ENCODE measurements at places on chromosomes 5 and 9. TPM values are rescaled to one million over a fixed set of nuclear protein-coding genes. Genes with fewer than 3 reads are reported as not detected.

DNA sequence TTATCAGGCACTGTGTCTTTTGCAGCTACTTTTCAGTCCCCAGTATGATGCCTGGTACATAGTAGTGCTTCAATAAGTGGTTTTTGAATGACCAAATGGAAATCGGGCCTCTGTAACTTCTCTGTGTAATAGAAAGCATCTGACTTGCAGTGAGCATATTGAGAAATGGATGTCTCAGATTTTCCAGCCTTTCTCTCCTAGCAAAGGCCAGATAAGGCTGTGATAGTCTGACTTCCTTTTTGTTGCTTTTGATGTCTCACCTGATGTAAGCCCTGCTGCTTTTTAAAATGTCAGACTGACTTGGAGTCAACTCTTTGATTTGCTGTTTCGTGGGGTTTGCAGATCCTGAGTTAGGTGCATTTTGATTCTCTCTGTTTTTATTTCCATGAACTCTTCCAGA, 590.0 kb upstream of the ZNF608 start:
- no peak overlapping the region for H3K4me3 ChIP-seq
- H3K27ac ChIP-seq: no peak overlapping the region
- no peaks in the 10 kb centered on the region for H3K36me3 ChIP-seq
- peaks cover 2% of the 10 kb centered on the region for H3K4me1 ChIP-seq
- no peak for DNase-seq

- H3K27ac ChIP-seq: no peak overlapping the region
- peaks cover 4% of the 10 kb centered on the region for H3K4me1 ChIP-seq
- no peak overlapping the region for H3K4me3 ChIP-seq
- no peak for DNase-seq
Observed at GRCh38 chr5:71830681-71831539, 111.8 kb downstream of the CARTPT start.

GRCh38 chr5:133859073-133859472, 109.4 kb downstream of the C5orf15 start:
- peak overlapping the region; percentile 59 for H3K27ac ChIP-seq
- H3K36me3 ChIP-seq: peaks cover 8% of the 10 kb centered on the region
- H3K27me3 ChIP-seq: no peaks in the 10 kb centered on the region
- peaks cover 18% of the 10 kb centered on the region for H3K4me1 ChIP-seq

- no peak overlapping the region for H3K27ac ChIP-seq
- no peak overlapping the region for H3K4me3 ChIP-seq
- no peaks in the 10 kb centered on the region for H3K36me3 ChIP-seq
- no peak for DNase-seq
Observed at GRCh38 chr5:122390154-122390553, 78.1 kb downstream of the SNCAIP start.

DNA sequence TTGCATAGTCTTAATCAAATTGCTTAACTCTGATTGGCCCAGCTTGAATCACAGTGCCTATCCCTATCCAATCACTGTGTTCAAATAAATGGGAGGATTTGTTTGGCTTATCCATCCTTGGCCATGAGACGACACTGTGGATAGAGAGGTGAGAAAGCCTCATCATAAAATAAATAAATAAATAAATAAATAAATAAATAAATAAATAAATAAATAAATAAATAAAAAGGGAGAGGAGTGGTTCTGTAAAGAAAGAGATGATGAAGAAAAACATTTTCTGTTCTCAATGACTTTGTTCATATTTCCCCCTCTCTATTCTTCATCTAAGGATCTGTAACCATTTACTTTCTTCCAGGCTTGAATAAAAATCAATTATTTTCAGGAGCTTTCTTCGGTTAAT, 74.7 kb downstream of the PTPRD start:
- H3K36me3 ChIP-seq: no peaks in the 10 kb centered on the region
- no peak for DNase-seq

GRCh38 chr5:154147666-154148065, 42.9 kb upstream of the GALNT10 start:
- no peaks in the 10 kb centered on the region for H3K36me3 ChIP-seq
- H3K4me1 ChIP-seq: no peaks in the 10 kb centered on the region
- no peak overlapping the region for H3K27ac ChIP-seq
- DNase-seq: no peak
- H3K4me3 ChIP-seq: no peak overlapping the region
- H3K27me3 ChIP-seq: peaks cover 8% of the 10 kb centered on the region

- H3K4me1 ChIP-seq: peaks cover 6% of the 10 kb centered on the region
- H3K36me3 ChIP-seq: no peaks in the 10 kb centered on the region
- DNase-seq: no peak
- no peak overlapping the region for H3K27ac ChIP-seq
- H3K27me3 ChIP-seq: peaks cover 4% of the 10 kb centered on the region
- no peak overlapping the region for H3K4me3 ChIP-seq
Observed at GRCh38 chr9:34501889-34502425, 20.8 kb downstream of the ENHO start.

DNA sequence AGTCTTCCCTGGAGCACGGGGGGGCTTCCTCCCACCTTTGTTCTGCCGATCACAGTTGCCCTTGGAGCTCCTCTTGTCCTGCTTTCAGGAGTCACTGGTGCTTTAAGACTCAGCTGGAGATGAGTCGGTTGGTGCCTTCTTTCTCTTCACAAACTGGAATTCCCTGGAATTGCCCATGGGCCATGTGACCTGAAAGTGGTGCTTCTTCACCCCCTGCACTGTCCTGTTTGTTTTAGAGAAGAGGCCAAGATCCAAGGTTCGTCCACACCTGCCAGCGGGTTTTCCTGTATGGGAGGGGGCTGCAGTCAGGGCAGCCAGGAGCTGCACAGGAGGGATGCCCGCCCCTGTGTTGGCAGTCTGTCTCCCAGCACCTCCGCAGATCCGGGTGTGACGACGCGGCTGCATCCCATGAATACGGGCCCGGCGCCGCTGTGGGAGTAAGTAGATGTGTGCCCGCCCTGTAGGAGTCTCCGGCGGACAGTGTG, 9.5 kb upstream of the MRPS2 start:
- no peak for DNase-seq
- H3K27ac ChIP-seq: no peak overlapping the region
- H3K4me1 ChIP-seq: no peaks in the 10 kb centered on the region
- peaks cover 6% of the 10 kb centered on the region for H3K27me3 ChIP-seq
- H3K36me3 ChIP-seq: no peaks in the 10 kb centered on the region

CDH6 gene
- total RNA-seq: not detected

TPPP gene
- total RNA-seq: 0.08 TPM

PFN3 gene
- total RNA-seq: not detected

AK8 gene
- total RNA-seq: 0.36 TPM

CCL28 gene
- 13.4 TPM for total RNA-seq

CDC26 gene
- total RNA-seq: 35.1 TPM

All from activated naive CD8-positive, alpha-beta T cell treated with anti-CD3 and anti-CD28 coated beads for 36 hours (primary cell).